ENCODE measurements at places on chromosomes 3 and 15.

DNA sequence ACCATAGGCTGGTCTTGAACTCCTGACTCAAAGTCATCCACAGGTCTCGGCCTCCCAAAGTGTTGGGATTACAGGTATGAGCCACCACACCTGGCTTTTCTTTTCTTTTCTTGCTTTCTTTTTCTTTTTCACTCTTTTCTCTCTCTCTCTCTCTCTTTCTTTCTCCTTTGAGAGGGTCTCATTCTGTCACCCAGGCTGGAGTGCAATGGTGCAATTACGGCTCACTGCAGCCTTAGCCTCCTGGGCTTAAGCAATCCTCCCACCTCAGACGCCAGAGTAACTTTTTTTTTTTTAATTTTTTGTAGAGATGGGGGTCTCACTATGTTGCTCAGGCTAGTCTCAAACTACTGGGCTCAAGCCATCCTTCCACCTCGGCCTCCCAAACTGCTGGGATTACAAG lies 133.1 kb upstream of the UBE2E1 start:
- DNase-seq: no peak

GRCh38 chr3:160885791-160886286 lies 129.8 kb downstream of the PPM1L start:
- no peak for DNase-seq

GRCh38 chr3:35709691-35710090 lies 70.4 kb downstream of the ARPP21 start:
- DNase-seq: no peak

- no peak for DNase-seq
Measured at GRCh38 chr3:167091226-167091625, 288.9 kb downstream of the ZBBX start.

DNA sequence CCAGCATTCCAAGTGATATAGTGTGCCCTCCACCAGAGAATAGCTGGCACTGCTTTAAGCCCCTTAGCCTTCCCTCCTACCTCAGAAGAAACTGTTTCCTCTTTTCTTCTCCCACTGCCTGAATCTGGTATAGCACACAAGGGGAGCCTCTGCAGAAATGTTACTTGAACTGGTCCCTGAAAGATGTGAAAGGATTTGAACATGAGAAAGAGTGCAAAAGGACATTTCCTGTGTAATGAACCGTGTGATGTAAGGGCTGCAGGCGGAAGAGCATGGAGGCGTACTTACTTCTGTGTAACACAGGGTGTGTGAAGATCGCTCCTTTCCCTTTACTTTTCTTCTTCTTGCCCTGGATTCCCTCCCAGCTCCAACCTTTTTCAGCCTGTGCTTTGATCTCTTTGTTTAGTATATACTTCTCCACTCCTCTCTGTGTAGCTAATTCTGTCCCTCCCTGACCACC lies 8.4 kb downstream of the TMOD3 start:
- DNase-seq: no peak

DNA sequence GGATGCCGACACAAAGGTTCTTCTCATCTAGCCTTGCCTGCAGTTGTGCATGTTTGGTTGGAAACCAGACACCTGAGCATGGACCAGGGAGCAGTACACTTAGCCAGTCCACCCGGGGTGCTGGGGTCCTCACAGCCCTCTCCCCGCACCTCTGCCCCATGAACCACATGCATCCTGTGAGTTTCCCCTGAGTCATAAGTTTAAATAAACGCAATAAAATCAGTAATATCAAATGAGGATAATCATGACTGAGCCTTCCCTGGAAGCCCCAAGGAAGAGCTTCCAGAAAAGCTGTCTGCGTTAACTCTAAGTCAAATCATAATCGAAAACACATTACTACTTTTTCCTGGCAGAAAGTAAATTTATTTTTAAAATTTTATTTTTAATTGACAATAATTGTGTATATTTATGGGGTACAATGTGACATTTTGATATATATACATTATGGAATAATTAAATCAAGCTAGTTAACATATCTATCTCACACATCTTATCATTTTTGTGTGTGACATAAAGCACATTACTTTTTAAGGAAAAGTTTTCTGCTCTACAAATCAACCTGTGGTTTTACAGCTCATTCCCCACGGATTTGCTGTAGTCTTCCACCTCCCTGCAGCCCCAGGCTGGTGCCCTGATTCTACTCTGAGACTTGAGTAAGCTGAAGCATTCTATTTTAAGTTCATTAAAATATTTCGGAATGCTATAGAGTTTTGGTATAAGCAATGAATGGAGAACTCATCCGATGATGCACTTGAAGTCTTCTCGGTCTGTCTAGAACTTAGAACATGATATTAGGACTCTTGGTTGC lies 166.0 kb upstream of the EIF1B start:
- DNase-seq: no peak

DNA sequence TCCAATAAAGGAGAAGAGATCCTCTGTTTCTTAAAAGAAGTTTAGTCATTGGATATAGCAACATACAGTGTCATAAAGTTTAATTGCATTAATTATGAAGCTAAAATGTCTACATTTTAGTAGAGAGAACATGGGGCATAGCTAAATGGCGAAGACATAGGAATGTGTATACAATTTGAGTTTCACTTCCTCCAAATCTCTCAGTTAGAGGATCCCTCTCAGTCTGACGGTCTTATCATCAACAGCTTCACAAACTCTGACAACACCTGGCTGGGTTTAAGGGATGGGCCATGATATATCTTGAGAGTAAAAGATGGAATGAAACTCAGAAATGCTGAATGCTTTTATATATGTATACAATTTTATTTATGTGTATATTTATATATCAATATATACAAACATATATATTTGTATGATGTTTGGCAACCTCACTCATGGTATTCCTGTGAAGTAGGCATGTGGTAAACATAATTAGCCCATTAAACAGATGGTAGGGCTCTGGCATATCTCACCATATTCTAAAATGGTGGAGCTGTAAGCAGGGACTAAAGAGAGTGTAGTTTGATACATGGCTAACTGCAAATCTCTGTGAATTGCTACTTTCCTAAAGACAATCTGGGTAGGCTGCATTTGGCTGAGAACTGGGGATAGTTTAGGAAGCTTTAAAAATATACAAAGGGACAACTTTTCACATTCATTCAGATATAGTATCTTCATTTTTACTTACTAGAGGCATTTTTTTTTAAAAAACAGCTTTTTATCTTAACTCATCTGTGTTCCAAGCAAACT lies 111.6 kb downstream of the TIGIT start:
- DNase-seq: no peak

GRCh38 chr3:157170861-157171260 lies 10.9 kb upstream of the CCNL1 start:
- DNase-seq: no peak

DNA sequence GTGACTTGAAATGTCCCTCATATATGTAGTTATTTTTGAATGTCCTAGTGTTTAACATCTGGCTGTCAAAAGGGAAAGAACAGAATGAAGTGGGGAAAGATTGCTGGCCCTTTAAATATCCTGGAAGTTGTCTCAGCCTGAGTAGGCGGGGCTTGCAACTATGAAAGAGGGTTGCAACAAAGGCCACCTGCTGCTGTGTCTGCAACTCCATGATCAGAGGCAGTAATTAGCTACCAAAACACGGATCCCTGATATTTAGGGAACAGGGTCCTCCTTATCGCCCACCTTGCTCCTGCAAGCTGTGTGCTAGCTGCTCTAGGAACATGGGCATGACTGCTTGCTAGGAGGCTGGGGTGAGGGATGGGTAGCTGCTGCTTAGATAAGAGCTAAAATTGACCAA lies 100.2 kb upstream of the CFAP20DC start:
- no peak for DNase-seq

Data from stimulated activated CD4-positive, alpha-beta T cell treated with anti-CD3 and anti-CD28 coated beads, Interleukin-1b, Interleukin-23, amount 100 ng/mL, for 24 hours (primary cell).